Stimulated activated CD4-positive, alpha-beta T cell treated with anti-CD3 and anti-CD28 coated beads, Interleukin-4, amount 100 ng/mL, for 4 hours (primary cell): ENCODE measurements at places on chromosomes 7 and 10.

GRCh38 chr10:28681291-28681763 lies 4.0 kb downstream of the BAMBI start:
- DNase-seq = no peak

DNA sequence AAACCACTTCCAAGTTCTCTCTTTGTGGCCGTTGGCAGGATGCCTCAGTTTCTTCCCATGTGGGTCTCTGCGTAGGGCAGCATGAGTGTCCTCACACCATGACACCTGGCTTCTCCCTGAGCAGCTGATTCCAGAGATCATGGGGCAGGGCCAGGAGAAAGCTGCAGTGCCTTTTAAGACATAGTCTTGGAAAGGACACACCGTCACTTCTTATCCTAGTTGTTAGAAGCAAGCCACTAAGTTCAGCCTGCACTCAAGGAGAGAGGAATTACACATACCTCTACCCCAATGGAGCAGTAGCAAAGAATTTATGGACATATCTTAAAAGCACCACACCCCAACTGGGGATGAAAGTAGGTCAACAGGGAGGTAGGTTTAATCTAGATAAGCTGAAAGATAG lies 16.4 kb downstream of the NODAL start:
- no peak for DNase-seq

GRCh38 chr7:32762925-32763293 lies 128.7 kb downstream of the KBTBD2 start:
- no peak for DNase-seq

- no peak for DNase-seq
Observed at GRCh38 chr7:13839063-13839462, 150.4 kb downstream of the ETV1 start.

- DNase-seq = no peak
Observed at GRCh38 chr7:132133501-132133900, 442.8 kb downstream of the PLXNA4 start.
